ENCODE measurements at places on chromosomes 7 and 10.

DNA sequence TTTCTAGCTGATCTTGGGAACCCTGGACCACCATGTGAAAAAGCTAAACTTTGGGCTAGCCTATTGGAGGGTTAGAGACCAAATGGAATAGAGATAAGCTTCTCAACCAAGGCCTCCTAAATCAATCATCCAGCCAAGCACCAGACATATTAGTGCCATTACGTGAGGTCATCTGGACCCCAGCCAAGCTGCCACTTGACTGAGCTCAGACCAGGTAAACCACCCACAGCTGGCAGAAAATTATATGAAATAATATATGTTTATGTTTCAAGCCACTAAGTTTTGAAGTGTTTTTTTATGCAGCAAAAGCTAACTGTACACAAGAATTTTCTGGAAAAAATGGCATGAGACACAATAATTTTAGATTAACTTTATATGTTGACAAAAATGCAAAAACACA lies 82.6 kb upstream of the PCGF5 start:
- DNase-seq, result no peak

DNA sequence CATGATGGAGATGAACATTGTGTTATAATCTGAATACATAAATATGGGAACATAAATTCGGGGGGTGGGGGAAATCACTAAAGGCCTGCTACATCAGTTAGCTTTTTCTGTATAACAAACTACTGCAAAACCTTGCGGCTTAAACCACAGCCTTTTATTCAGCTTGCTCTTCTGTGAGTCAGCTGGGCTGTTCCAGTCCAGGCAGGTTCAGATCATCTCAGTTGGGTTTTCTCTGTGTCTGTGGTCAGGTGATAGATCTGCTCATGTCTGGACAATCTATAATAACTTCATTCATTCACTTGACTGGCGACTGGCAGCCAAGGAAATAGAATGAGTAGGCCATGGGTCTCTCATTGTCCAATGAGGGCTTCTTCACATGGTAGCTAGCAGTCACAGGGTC lies 23.5 kb downstream of the HTR7 start:
- DNase-seq, result no peak

DNA sequence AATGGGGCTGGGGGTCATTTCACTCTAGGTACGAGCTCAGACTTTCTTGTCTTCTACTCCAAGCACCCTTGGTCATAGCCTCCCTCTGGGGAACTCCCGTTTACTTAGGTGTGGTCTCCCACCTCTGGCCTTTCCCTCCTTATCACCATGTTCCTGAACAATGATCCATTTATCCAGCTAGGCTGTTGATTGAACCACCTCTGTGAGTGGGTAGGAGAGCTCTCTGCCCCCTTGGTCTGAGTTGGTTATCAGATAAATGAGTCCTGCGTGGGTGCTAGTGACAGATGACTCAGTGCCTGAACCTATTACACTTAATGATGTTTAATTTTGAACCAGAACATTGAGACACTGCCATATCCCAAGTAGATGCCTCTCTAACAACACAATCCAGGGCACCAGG lies 9.4 kb downstream of the BLNK start:
- DNase-seq, result no peak

GRCh38 chr7:26556061-26556881 lies 264.6 kb downstream of the SNX10 start:
- no peak for DNase-seq

GRCh38 chr10:126062131-126063032 lies 166.0 kb downstream of the FANK1 start:
- DNase-seq, result peak; percentile 95

DNA sequence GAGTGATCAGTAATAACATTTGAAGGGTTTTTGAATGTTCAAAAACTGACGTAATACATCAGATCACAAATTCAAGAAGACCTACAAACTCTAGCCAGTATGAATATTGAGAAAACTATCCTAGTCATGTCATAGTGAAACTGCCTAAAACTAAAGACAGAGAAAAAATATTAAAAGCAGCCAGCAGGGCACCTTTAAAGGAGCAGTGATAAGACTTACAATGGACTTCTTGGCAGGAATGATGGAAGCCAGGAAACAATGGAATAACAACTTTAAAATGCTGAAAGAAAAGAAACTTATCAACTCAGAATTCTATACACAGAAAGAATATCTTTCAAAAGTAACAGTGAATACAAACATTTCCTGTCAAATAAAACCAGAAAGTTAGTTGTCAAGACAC lies 78.3 kb upstream of the CTBP2 start:
- DNase-seq, result no peak

GRCh38 chr7:69078997-69079769 lies 519.1 kb upstream of the AUTS2 start:
- peak; percentile 10 for DNase-seq

DNA sequence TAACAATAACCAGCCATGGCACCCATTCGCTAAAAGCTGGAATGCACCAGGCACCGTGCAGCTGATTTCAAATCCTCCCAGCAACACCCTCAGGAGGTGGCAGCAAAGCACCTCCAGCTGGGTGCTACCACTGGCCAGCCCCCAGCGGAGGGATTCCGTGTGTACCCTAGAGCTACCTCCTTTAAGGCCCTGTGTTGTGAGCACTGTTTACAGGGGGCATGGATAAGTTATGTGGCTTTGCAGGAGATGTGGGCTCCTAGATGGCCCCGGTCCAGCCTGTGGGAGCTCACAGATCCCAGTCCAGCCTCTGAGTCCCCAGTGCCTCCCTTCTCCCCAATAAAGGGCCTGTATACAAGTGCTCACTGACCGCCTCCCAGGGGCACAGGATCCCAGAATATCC lies 27.1 kb downstream of the TNRC18 start:
- no peak for DNase-seq

GRCh38 chr7:115679976-115680375 lies 350.6 kb downstream of the TFEC start:
- DNase-seq, result no peak

DNA sequence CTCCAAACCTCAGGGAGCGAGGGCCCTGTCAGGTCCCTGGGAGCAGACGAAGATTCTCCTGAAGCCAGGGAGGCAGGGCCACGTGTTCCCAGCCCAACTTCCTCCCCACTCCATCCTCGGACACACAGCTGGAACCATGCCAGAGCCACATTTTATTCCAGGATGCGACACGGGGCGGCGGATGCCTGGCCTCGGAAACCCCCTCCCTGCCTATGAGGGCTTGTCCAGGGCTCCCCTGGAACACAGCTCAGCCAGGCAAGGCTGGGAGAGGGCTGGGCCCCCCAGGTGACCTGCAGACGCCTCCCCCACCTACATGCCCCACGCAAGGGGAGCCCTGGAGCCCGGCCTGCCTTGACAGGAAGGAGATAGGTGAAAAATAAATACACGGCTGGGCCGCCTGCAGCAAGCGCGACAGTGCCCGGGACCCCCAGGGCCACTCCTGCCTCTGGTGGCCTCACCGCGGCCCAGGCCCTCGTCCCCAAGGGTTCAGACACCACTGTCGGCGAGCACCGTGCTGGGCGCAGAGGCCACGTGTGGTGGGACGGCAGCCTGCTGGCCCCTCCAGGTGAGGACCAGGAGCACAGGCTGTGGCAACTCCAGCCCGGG lies 21.5 kb downstream of the GET4 start:
- DNase-seq, result no peak

- DNase-seq, result no peak
Measured at GRCh38 chr10:126068322-126068721, 172.0 kb downstream of the FANK1 start.

- DNase-seq, result no peak
Measured at GRCh38 chr10:29239569-29240472, 49.0 kb upstream of the LYZL1 start.

DNA sequence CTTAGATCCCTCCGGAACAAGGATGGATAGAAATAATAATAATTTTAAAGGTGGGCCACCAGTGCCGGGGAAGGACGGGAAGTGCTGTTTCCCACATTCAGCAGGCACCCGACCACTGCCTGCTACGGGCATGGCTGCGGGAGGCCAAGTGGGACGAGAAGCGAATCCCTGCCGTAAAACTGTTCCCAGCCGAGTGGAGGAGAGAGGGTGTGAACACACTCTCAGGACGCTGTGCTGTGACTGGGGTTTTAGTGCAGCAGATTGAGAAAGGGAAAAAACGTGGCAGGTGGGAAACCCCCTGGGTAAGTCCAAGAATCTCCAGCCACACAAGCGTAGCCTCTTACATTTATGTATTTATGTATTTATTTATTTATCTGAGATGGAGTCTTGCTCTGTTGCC lies 158.8 kb downstream of the DNAJB6 start:
- no peak for DNase-seq

DNA sequence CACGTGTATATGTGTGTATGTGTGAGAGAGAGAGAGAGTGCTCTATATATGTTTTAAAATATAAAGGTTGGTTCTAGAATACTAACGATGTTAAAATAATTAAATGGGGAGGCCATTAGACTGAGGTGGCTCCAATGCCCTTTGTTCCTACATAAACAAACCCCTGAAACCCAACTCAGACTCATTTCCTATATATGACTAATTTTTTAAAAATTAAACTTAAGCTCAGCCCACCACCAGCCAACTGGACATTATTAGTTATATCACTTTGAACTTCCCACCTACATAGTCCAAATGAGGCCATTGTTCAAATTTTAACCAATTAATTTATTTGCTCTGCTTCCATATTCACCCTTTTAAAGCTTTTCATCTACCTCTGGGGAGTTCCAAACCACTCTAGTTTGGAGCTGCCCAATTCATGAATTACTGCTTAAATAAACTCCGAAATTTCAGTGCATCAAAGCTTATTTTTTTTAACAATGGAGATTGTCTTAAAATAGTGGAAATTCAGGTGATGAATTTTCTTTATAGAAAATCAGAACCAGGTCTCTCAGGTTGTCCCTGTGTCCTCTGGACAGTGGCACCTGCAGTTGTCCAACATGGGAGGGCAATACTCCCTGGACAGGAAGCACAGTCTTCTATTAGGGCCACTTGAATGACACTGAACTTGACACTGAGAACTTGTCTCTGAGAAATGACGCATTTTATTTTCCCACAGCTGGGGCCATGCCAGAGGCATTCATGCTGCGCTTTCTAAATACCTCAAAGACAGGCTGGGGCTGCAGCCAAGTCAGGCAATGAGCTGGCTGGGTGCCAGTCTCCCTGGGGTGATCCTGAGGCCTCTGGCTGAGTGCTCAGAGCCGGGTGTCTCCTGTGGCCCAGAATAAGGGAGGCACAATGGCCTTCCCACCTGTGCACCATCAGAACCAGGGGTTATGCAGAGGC lies 109.5 kb upstream of the TMEM72 start:
- peak; percentile 82 for DNase-seq

- DNase-seq, result no peak
Measured at GRCh38 chr7:157462419-157462771, 125.6 kb downstream of the DNAJB6 start.

GRCh38 chr10:48214716-48215485 lies 59.6 kb downstream of the FRMPD2 start:
- DNase-seq, result no peak

DNA sequence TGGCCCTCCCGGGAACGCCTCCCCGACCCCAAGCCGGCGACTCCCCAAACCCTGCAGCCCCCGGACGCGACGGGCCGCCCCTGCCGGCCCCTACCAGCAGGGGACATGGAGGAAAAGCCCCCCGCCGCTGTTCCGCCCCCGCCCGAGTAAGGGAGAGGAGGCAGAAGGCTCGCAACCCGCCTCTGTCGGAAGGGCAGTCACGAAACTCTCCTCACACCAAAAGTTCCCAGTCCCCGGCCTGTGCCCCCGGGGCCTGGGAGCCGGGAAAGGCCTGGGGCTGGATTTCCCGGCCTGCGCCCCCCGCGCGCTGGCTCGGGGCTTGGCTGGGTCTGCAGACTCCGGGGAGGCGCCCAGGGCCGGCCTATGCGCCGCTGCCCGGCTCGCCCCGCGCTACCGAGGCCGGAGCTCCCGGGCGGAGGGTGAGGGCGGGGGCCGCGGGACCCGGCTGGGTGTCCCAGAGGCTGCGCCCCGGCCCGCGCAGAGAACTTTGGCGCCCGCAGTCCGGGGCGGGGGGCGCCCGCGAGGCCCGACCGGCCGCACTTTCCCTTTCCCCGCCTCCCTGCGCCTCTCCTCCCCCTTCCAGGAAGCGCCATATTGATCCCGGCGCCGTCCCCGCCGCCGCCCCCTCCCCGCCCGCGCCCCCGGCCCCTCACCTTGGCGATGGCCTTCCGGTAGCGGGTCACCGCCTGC lies 728 bp downstream of the PARD3 start:
- DNase-seq, result no peak

DNA sequence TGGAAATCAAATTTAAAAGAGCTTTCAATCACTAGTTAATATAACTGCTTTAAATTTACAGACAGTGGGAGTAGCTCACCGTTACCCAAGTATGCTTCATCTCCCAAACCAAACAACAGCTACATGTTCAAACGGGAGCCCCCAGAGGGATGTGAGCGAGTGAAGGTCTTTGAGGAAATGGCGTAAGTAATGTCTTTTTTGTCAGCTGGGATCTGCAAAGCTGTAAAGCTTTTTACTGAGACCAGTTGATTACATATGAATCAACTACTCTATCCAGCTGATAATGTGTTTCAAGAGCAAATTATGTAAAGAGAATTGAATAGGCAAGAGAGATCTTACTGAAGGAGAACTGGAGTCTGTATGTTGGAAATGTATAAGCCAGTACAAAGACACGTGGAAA lies 116.2 kb downstream of the GLCCI1 start:
- DNase-seq, result no peak
